ENCODE measurements at places on chromosomes 2 and 18.

DNA sequence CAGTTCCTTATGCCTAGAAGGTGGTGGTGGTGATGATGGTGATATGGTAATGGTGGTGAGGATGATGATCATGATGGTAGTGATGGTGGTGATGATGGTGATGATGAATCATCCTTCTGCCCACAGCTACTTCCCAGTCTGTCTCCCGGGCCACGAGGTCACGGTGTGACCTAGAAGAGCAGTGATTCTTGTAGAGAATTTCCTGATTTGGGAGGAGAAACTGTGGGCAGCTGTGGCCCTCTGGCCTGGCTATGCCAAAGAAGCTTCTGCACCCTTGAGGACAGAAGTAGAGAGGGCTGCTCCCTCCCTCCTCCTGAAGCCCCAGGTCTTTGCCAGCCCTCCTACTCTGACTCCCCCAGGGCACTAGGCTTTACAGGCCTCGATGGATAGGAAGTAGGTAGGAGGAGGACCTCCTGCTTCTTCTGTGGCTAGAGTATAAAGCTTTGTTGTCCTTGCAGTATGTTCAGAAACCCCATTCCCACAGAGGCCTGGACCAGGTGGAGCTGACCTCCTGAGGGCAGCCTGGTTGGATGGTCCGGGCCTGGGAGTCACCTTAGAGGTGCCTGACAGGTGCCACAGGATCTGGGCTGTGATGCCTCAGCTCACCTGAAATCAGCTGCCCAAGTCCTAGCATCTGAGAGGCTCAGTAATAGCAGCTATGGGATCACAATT, 57.9 kb upstream of the EPAS1 start:
- DNase-seq = no peak

DNA sequence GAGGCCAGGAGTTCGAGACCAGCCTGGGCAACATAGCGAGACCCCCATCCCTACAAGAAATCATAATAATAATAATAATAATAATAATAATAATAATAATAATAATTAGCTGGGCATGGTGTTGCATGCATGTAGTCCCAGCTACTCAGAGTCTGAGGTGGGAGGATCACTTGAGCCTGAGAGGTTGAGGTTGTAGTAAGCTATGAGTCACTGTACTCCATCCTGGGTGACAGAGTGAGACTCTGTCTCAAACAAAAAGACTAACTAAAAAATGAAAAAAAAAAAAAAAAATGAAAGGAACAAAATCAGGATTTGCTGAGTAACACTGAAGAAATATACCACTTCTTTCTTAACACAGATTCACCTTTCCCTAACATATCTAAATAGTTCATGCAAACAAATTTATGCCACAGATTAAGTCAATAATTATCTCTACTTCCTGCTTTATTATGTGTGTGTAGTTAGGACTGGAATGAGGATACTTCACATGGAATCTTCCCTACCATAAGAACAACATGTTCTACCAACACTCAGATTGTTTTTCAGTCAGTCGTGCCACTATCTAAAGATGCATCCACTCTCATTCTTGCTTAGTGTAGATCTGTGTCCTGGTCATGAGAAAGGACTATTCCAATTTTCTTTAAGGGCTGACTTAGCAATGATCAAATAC, 928.7 kb downstream of the SLC4A3 start:
- no peak for DNase-seq

DNA sequence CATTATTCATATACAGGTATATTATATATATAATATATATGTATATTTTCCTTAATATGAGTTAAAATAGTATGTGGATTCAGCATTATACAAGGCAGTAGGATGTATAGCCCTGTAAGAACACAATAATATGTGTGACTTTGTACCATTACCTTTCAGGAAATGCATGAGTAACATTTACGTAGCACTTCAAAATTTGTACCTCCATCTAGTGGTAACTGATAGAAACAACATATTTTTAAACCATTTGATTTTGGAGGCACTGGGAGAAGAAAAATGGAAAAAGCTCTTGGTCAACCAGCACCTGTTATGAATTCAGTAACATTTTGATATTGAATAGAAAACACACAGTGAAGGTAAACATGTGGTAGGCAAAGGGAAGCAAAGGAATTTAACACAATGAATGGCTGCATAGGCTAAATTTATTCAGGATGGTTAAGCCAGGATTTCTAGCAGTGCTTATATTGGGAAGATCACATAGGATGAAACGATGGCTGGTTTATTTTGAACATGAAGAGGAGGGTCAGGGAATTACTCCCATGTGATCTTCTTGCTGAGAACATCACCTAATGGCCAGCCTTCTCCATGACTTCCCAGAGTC, 565.5 kb downstream of the CCDC85A start:
- no peak for DNase-seq

DNA sequence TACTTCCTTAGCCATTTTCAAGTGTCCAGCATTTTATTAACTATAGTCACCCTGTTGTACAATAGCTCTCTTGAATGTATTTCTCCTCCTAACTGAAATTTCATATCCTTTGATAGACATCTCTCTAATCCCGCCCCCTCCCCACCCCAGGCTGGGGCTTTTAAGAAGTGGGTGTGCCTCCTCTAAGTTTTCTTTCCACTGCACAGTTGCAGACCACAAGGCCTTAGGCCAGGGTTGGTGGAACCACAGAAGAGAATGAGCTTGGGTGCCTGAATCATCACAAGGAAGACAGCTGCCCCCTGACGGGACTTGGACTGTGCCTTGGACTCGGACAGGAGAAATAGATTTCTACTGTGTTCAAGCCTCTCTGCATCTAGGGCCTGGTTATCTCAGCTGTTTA, 193.4 kb downstream of the HAUS1 start:
- DNase-seq = no peak

GRCh38 chr2:36655453-36655852, 41.1 kb upstream of the VIT start:
- DNase-seq = no peak

- no peak for DNase-seq
These were observed at the start of gene L3MBTL4 for GRCh38 chr18:6414723-6415417. Gene L3MBTL4 (minus strand): TSS chr18:6414911. CDS start chr18:6311625, 103,286 bp downstream.

DNA sequence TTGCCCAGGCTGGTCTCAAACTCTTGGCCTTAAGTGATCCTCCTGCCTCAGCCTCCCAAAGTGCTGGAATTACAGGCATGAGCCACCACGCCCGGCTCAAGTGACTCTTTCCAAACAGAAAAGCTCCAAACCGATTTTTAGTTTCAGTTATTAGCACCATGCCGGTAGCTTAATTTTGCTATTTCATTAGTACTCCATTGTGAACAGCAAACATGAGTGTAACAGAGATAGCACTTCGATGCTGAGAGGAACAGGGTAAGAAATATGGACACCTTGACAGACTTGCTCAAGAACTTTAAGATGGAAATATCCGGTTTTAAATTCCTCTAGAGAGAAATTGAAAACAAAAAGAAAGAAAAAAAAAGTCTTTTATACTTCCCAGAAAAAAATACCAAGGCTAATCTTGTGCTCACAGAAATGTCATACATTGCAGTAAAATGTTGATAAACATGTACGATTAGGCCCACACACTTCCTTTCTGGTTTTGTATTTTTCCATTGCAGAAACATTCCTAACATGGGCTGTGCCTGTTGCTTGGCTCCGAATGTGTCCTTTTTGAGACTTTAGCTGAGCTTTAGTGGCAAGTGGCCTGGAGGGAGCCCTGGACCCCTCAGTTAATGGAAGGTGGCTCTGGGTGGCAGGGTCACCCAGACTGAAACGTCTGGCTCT, 18.3 kb downstream of the FHL2 start:
- DNase-seq = no peak

GRCh38 chr18:22838221-22838620, 94.9 kb upstream of the RBBP8 start:
- no peak for DNase-seq

DNA sequence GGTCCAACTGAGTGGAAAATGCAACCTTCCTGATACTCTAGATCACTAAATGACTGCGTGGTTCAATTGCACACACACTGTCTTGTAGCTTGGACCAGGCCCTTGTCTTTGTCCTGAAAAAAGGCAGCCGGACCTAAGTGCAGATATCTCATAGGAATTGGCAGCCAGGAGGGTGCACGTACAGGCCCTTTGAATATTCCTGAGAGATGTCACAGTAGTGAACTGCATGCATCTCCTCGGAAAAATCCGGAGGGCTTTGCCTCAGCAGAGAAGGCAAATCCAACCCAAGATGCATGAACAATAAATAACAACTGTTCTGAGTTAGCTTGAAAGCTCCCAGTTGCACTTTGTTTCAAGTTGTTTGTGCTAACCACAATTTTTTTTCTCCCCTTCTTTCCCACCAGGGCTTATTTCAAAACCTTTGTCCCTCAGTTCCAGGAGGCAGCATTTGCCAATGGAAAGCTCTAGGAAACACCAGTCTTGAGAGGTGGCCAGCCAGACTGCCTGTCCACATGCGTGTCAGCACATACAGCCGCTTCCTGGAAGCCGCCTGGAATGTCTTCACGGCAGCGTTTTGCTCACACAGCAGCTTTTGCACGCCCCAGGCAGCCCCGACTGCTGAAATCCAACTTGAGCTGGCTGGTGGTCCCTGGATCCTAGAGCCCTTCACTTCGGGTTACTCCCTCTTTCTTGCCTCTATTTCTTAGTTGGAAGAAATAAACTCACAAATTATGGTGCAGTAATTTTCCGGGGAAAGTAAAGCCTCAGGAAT, 54.4 kb upstream of the FOSL2 start:
- no peak for DNase-seq

DNA sequence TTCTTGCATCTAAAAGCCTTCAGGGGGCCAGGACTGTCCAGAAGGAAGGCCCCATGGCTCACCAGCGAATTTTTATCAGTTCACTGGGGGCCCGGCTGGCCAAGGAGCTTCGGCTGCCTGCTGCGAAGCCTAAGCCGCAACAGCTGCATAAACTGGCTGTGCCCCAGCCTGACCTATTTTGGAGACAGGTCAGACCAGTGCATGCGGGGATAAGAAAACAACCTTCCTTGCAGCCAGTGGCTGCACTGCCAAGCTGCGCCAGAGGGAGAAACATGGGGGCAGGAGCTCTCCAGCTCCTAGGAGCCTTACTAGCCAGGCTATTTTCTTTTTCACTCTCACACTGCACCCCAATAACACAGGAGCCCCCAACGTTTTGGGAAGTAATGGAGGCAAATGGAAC, 15.2 kb downstream of the PAX3 start:
- DNase-seq = no peak

DNA sequence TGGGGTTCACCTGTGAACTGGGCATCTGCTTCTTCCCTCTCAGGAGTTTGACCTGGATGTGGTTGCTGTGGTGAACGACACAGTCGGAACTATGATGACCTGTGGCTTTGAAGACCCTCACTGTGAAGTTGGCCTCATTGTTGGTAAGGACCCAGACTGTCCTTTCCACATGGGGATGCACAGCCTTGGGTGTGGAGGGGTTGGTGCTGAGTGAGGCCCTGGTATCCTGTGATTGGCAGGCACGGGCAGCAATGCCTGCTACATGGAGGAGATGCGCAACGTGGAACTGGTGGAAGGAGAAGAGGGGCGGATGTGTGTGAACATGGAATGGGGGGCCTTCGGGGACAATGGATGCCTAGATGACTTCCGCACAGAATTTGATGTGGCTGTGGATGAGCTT, 52.3 kb downstream of the HK2 start:
- no peak for DNase-seq

GRCh38 chr2:43818761-43819160, 19.9 kb downstream of the ABCG5 start:
- no peak for DNase-seq

- no peak for DNase-seq
These were observed 166.2 kb downstream of the INHBB start for GRCh38 chr2:120511947-120512710.

DNA sequence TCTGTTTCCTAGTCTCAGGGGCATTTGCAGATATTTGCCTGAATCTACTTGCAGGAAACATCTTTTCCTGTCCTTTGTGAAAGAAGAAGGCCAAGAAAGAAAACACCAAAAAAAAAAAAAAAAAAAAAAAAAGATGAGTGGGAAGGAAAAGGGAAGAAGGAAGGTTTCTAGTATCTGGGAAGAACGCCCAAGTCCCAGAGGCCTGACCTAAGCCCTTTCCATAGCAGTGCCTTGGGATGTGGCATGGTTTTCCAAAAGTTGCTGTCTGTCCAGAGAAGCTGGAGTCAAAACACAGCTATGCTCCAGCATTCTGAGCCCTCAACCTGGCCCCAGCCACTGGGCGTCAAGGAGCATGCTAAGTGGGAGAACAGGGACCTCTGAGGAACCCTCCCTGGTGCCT, 123.5 kb downstream of the INHBB start:
- DNase-seq = no peak

GRCh38 chr2:217611056-217611455, 391.7 kb downstream of the TNS1 start:
- no peak for DNase-seq

DNA sequence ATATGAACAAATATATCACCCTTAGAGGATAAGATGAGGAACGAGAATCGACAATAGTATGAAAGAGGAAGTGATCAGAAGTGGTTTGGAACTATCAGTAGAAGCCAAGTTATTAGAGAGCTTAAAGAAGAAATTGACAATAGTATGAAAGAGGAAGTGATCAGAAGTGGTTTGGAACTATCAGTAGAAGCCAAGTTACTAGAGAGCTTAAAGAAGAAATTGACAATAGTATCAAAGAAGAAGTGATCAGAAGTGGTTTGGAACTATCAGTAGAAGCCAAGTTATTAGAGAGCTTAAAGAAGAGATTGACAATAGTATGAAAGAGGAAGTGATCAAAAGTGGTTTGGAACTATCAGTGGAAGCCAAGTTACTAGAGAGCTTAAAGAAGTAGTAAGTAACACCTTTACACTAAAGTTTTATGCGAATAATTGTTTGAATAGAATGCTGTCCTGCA, 175.5 kb downstream of the ZNF407 start:
- DNase-seq = no peak

GRCh38 chr2:88067598-88067997, at the start of gene SMYD1:
Gene SMYD1 (plus strand): TSS chr2:88067825. CDS start chr2:88067865, 40 bp downstream.
- DNase-seq = no peak

GRCh38 chr2:49189512-49190225, 35.4 kb upstream of the FSHR start:
- no peak for DNase-seq

DNA sequence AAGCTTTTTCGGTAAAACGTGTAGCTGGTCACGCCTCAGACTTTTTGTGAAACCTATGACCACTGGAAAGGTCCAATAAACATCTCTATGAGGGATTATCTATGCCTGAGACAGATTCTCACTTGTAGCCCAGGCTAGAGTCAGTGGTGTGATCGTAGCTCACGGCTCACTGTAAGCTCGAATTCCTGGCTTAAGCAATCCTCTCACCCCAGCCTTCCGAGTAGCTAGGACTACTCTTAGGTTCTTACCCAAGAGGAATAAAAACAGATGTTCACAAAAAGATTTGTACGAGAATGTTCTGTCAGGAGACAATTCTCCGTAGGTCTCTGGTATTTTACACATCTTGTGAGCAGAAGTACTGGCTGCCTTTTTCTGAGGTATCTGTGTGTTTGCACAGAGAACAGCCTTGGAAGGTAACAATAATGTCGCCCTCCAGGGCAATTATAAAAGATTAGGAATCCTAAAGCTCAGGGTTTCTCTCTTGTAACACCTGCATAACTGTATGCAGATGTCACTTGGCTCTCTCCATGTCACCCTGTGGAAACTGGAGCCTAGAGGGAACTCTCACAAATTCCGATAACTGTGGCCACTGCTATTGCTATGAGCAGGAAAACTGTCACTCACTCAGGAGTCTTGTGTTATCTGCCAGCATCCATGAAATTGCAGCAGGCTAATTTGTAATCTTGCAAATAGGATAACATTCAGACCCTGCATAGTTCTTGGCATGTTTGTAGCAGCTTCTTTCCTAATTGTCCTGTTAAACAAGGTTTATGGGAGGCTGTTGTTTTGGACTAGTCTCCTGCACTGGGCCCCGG, 25.5 kb upstream of the RALBP1 start:
- DNase-seq = no peak

- no peak for DNase-seq
These were observed 1.1 kb downstream of the MYCN start for GRCh38 chr2:15941481-15941850.

- no peak for DNase-seq
These were observed 155.4 kb downstream of the ASB1 start for GRCh38 chr2:238582159-238582558.
